ENCODE measurements at places on chromosomes 12 and 14.

DNA sequence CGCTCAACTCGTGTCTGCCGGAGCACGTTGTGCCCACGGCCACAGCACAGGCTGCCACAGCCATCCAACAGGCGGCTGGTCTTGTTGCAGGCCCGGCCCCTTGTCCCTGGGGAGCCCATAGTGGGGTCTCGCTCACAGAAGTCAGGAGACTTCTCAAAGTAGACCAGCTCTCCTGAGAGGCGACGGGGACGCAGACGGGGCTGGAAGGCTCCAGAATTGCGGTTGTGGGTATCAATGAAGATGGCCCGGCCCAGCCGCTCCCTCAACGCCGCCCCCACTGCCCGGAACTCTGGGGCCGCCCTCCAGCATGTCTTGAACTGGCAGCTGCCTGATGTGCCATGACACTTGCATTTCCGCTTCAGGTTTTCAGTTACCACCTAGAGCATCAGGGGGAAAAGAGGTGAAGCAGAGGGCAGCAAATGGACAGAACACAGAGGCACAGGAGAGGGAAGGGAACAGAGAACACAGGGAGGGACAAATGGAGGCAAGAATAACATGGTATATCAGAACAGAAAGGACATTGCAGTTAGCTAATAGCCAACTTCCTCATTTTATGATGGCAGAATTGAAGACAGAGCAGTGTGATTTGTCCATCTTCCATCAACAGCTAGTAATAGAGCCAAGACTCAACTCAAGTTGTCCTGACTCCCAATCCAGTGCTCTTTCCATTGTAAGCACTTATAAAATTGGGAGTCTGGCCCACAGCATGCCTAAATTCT is 5.2 kb downstream of the WNT10B start:
- DNase-seq, result no peak

DNA sequence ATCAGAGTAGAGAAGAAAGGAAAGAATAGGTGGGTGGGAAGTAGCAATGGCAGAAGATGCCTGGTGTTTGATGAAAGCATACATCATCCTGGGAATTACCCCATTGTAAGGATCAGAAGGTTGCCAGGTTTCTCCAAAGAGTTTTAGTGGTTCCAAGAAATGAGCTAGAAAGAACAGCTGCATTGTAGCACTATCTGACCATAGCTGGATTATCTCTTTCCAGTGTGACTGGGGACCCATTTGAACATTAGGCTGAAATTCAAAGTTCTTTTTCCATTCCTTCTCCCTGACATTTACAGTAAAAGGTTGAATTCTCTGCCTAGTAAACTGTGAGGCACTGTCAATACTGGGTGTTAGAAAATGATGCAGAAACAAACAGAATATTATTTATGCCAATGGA is 244.4 kb downstream of the GALC start:
- DNase-seq, result no peak

DNA sequence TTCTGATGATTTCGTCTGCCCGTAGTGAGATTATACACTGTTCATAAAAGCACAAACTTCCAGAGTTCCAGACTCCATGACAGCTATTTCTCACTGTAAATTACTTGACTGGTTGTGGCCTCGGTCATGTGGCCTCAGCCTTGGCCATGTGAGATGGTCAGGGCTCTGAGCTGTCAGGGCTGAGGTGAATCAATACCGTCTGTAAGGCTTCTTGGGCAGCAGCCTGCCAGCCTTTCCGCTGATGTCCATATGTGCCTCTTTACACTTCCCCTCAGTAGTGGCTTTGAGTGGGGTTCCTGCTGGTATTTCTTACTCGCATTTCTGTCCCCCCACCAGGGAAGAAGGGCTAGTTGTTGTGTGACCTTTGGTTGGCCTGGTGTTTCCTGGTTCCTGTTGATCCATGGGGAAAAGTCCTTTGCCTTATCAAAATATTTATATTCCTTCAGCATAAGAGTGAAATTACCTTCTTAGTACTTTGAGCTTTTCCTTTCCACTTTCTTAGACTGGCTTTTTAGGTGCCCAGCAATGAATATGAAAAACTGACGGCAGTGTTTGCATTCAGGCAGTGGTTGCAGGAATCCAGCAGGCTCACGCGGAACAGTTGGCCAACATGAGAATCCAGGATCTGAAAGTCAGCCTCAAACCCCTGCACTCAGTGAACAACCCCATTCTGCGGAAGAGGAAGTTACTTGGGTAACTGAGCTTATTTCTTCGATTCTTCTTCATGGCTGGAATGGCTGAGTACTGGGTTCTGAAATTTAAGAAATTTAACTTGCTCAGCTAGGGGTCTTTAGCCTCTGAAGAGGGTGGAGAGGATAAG is 46.1 kb downstream of the MAPKAPK5 start:
- no peak for DNase-seq

DNA sequence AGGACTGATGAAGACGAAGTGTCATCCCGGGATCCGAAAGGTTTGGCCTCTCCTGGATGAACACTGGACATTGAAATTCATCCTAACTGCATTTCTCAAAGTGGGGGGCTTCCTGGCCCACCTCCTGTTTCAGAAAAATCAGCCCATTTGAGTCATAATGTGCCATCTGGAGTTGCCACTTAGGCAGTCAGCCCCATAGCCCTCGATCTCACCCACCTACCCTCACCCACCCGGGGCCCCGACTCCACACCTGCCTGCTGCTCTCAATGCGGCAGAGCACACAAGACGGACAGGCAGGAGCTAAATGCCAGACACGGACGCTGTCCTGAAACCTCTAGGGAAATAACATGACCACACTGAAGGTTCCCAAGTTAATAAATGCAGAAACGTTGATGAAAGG is 12.6 kb downstream of the DLK1 start:
- DNase-seq, result no peak

DNA sequence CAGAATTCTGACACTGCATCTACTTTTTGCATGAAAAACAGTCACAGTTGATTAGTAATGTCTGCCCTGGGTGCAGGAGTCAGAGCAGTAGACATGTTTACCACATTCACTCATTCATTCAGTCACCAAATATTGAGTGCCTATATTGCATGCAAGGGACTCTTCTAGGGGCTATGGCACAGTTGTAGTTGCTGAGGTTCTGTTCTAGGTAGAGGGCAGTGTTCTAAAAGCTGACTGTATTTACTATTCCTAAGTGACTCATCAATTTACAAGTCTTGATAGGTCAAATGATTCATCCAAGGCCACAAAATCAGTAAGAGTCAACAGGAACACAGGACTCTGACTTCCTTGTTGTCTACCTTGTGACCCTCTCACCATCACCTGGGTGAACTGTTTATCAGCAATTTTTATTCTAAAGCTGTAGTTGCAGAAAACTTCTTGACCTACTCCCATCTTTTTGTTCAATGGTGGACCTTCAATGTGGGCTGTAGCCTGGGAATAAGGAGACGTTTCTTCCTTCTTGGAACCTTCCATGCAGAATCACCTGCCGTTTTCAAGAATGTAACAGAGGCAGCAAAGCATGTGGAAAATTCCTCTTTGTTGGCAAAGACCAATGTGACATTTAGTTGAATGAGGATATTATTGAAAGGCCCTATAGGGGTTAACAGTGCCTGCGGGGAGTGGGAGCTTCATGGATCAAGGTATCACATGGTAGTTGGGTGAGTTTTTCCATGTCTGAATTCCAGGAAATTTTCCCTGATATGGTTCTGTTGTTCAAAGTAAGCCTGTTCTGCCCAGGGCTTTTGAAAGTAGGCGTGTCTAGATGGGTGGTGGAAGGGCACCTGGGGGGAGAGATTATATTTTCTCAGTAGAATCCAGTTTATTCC is 223.2 kb downstream of the KTN1 start:
- no peak for DNase-seq

DNA sequence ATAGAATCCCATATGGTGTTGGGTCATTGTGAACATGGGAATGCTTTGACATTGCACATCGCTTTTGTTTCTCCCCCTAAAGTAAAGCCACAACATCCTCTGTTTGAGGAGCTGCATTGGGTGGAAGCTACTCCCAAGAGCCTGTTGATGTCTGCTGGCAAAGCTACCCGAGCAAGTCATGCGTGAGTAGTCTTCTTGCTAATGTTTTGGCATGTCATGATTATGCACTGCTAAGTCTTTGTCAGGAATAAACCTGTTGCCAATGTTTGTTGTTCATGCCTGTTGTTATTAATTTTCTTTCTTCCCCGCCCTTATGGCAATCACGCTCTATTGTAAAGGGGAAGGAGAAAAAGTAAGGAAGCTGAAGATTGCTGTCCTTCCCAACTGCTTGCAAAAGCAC is 97.3 kb downstream of the EXOC5 start:
- no peak for DNase-seq
